SK-N-SH (cell line): ENCODE measurements at places on chromosomes 4 and X.

- DNase-seq = no peak
Measured at GRCh38 chr4:25842229-25842845, 20.5 kb downstream of the SEL1L3 start.

GRCh38 chr4:75831856-75832405, 70.3 kb downstream of the PPEF2 start:
- DNase-seq = no peak

- DNase-seq = peak; percentile 82
Measured at GRCh38 chrX:40166582-40166981, 68.8 kb upstream of the BCOR start.

DNA sequence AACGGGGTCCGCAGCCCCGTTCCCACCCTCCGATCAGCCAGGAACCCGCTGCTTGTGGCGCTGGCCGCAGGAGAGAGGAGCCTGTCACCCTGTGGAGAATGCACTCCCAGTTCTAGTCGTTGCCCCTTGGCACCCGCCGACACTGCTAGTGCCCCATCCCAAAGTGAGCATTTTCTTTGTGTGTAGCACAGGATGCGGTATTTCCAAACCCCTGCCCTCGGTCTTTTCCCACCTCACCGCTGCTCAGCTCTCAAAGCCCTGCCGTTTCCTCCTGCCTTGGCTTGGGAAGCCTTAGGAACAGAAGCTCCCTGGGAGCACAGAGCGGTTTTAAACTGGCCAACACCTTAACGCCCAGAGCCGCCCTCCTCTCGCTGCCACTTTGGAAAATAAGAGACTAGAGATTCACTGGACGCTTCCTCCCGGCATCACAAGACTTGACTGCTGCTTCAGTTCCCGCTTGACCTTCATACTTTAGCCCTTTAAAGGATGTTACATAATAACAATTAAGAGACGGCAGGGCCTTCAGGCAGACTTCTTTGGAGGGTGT, 772 bp downstream of the CYP4V2 start:
- DNase-seq = no peak

- DNase-seq = no peak
Measured at GRCh38 chr4:176444741-176445140, 125.0 kb downstream of the SPCS3 start.

DNA sequence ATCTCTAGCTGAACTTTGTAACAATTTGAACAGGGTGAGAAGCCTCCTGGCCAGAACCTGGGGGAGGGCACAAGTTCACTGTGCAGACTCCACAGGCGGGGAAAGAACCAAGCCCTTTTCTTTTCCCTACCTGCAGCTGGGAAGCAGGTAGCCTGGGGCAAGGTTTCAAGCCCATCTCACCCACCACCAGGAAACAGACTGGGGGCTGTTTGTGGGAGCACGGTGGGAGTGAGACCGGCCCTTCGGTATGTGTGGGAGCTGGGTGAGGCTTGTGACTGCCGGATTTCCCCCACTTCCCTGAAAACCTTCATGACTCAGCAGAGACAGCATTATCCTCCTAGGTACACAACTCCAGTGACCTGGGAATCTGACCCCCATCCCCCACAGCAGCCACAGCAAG, 211.7 kb downstream of the ZNF674 start:
- DNase-seq = no peak
